ENCODE measurements at places on chromosomes 1 and 21. TPM values are rescaled to one million over a fixed set of nuclear protein-coding genes. Genes with fewer than 3 reads are reported as not detected.

GRCh38 chr1:13763991-13764390 is 64.0 kb downstream of the PRDM2 start:
- DNase-seq: no peak

DNA sequence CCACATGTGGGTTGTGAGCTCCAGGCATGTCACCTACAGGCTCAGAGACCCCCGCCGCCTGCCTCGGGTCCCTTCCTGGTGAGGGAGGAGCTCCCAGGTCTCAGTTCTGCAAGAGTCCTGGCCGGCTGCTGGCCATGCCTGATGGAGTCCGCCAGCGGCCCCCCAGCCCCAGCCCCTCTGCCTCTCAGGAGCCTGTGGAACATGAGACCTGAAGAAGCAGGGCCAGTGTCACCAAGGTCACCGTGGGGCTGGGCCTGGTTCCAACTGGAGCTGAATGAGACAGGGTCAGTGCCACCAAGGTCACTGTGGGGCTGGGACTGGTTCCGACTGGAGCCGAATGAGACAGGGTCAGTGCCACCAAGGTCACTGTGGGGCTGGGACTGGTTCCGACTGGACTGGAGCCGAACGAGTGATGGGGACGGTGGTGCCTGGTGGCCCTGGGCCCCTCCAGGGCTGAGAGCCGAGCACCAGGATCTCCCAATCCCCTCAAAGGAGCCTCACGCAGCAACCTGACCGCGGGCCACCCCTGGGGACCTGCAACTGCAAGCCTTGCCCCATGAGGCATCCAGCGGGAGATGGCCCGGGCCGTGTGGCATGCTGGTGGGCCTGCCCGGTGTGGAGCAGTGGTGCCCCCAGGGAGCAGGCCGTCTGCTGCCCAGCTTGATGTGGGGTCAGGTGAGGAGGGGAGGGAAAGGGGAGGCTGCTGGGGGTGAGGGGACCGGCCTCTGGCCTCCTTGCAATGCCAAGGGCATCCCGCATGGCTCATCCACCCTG is 14.5 kb upstream of the PTTG1IP start:
- DNase-seq: no peak

GRCh38 chr1:3520419-3521378 is 66.2 kb downstream of the ARHGEF16 start:
- DNase-seq: no peak

DNA sequence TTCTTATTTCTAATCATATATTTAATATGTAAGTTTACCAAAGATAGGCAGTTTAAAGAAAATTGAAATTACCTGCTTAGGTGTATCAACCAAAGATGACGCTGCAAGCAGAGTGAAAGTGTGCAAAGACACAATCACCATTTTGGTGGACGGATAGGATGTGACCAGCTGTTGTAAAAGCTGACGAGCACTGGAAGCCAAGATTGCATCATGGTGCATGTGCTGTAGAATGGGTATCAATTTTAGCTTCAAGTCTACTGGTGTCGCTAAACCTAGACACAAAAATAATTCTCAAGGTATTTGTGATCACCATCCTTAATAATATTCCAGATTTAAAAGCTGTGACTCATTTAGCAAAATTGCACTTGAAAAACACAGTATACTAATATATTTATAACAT is 28.2 kb downstream of the INTS7 start:
- DNase-seq: no peak

The BACH1 gene
- total RNA-seq: 116 TPM

The CORT gene
- total RNA-seq: 0.26 TPM

All from urinary bladder (tissue), 4 donors.